ENCODE measurements at places on chromosomes 6 and 20.

DNA sequence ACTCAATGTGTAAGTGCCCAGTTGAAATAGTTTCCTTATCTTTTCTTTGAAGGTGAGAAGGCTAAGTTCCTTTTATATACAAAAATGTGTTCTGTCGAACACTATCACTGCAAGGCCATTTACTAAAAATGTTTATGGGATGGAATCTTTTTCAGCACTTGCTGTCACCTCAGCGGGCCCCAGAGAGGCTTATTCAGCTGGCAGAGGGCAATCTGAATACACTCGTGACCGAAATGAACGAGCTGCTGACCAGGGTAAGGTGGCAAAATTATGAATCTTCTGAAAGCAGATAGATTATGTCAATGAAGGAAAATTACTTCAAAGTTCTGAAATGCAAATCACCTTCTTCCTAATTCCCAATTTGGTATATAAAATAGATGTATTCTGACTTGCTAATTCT lies 340.2 kb downstream of the ARHGAP18 start:
- H3K4me3 ChIP-seq: no peak overlapping the region
- H3K4me1 ChIP-seq: peaks cover 9% of the 10 kb centered on the region
- no peaks in the 10 kb centered on the region for H3K36me3 ChIP-seq
- H3K27me3 ChIP-seq: no peaks in the 10 kb centered on the region
- DNase-seq: no peak

GRCh38 chr6:4405621-4406212 lies 270.3 kb upstream of the ECI2 start:
- peaks cover 11% of the 10 kb centered on the region for H3K27me3 ChIP-seq
- no peak overlapping the region for H3K27ac ChIP-seq
- peaks cover 6% of the 10 kb centered on the region for H3K4me1 ChIP-seq
- H3K4me3 ChIP-seq: no peak overlapping the region
- H3K36me3 ChIP-seq: no peaks in the 10 kb centered on the region

DNA sequence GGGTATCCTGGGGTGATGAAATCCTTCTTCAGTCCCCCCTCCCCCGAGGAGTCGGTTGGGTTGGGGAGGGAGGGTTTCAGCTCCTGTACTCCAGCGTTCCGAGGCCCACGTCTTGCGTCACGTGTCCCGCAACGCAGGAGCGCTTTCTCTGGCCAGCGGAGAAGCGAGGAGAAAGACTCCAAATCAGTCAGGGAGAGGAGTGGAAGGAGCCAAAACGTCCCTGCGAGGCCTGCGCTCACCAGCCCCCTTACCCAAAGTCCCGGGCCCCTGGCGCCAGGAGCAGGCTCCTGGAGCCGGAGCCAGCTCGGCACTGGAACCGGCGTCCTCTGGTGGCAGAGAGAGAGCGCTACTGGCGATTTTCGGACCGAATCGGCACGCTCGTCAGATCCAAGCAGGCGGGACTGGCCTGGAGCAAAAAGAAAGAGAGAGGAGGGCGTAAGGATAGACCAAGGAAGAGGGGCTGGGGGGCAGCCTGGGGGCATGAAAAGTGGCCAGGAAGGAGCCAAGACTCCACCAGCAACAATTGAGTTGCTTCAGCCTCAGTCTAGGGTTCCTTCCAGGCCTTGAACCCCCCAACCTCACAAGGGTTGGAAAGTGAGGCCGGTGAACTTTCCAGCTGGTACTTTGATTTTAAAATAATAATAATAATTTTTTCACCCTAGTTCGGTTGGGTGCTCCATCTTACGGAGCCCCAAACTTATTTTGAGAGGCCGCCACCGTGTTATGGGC lies at the start of gene GNAS:
GNAS (plus strand) TSS at position 174 of the 729 bp plus-strand sequence.
- peaks cover 62% of the 10 kb centered on the region for H3K27me3 ChIP-seq
- H3K27ac ChIP-seq: no peak within 1 kb of the TSS
- H3K36me3 ChIP-seq: no peaks in the 10 kb centered on the region
- H3K4me3 ChIP-seq: peak within 1 kb of the TSS; percentile 85

DNA sequence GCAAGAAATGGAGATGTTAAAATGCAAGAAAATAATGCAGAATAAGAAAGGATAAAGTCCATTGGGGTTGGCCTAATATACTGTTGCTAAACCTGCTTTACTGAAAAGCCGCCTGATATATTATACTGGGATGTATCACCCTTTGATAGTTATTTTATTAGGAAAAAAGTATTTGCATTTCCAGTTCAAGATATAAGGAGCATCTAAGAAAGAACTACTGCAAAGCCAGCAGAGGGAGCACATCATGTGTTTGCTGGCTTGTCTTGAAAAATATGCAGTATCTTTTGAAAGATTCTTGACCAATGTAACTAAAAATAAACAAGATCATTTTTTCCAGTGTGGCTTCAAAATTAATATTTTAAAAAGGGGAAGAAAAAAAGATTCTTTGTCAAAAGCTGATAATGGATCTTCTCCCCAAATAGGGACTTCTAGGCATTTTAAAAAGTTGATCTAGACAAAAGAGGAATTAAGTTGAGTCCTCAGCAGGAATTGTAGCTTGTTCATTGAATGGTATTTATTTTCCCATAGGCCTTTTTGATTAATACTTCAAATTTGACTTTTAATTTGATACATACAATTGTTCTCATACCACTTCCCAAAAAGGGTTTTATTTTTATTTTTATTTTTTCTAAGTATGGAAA lies 214.9 kb downstream of the ZFAND3 start:
- no peak overlapping the region for H3K27ac ChIP-seq
- no peaks in the 10 kb centered on the region for H3K27me3 ChIP-seq
- DNase-seq: no peak
- peaks cover 21% of the 10 kb centered on the region for H3K4me1 ChIP-seq

DNA sequence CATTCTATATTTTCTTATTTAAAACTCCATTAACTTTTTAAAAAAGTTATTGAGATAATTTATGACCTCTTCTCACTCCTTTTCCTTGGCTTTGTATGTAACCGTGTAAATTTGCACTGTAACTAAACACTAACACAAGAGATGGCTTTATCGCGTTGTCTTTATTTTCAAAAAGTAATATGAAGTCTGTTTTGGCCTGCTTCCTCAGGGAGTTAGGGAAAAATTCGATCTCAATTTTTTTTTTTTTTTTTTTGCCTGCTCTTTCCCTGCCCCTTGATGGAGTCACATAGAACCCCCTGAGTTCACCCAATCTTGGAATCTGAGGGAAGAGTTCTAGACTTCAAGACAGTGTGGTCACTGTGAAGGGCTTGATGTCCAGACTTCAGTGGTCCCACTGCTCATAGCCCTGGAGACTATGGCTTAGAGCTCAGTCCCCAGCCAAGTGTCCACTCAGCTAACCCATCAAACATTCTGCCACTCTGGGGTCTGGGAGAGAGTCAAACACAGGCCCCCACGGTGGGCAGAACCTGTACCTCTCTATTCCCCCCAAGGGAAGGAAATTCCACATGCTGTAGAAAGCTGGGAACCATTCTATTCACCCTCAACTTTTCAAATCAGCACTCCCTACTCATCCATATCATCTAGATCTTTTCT lies 15.7 kb upstream of the TBC1D22B start:
- no peak for DNase-seq
- H3K27ac ChIP-seq: no peak overlapping the region
- H3K4me1 ChIP-seq: peaks cover 19% of the 10 kb centered on the region
- no peaks in the 10 kb centered on the region for H3K27me3 ChIP-seq
- no peaks in the 10 kb centered on the region for H3K36me3 ChIP-seq
- H3K4me3 ChIP-seq: no peak overlapping the region

DNA sequence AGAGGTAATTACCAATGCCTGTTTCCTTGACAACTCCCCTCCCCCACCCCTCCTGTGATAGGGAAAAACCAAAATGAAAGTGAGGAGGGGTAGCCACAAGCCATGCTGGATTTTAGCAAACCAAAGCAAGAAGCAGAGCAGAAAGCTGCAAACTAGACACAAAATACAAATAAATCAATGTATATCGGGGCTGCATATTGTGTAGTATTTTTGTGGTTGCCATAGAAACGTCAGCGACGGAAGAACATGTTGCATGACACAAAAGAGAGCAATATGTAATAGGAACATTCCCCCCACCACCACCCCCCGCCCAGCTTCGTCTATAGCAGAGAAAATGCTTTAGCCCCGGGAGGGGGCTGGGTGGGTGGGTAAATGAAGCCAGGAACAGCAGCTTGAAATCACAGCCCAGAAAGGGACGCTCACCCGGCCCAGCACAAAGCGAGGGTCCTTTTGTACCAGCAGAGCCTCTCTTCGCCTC lies 548 bp downstream of the AGPAT4 start:
- peaks cover 8% of the 10 kb centered on the region for H3K36me3 ChIP-seq
- H3K4me3 ChIP-seq: peak overlapping the region; percentile 77
- peaks cover 15% of the 10 kb centered on the region for H3K27me3 ChIP-seq
- H3K27ac ChIP-seq: peak overlapping the region; percentile 93
- DNase-seq: peak; percentile 67

Data from activated CD4-positive, alpha-beta T cell treated with anti-CD3 and anti-CD28 coated beads, Interleukin-2, amount 10 ng/mL, durations not matched to agents 7 days and 5 days (primary cell).